ENCODE measurements at places on chromosomes 3 and 15.

DNA sequence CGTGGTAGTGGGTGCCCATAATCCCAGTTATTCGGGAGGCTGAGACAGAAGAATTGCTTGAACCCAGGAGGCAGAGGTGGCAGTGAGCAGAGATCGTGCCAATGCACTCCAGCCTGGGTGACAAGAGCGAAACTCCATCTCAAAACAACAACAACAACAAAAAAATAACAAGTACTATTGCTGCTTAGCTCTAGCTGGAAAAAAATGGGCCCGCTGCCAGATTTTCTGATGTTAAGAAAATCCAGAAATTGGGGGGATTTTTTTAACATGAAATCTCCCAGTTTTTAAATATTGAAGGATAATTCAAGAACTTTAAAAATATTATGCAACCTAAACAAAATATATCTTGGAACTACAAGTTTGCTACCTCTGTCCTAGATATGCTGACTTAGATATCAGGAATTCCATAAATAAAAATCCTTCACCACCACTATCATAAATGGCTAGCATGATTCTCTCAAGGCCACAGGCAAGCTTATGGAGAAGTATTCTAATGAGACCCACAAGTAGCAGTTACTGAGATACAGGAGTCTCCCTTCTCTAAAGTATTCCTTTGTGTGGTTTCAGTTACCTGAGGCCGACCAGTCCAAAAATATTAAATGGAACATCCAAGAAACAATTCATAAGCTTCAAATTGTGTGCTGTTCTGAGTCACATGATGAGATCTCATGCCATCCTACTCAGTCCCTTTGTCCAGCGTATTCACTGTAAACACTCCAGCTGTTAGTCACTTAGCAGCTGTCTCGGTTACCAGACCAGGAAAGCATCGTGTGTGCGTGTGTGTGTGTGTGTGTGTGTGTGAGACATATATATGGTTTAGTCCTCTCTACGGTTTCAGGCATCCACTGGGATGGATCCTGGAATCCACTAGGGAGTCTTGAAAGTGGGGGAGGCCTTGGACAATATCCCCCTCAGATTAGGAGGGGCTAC lies 277.2 kb downstream of the TBL1XR1 start:
- no peak for DNase-seq

DNA sequence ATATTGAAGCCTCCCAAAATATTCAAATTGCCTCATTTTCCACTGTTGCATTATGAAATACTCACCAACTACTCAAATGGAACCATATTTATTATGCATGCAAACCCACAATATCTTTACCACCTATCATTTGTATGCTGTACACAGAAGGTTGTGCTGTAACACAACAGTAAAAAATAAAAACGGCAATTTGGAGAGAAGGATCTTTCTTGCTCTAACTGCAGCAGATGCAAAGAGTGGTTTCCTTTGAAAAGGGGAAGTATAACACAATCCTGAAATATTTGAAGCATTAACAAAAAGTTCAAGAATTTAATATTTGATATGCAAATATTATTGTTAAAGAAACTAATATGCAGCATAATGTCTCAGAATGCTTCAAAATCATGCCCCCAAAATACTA lies 244.5 kb upstream of the SUCLG2 start:
- no peak for DNase-seq

- DNase-seq: no peak
Observed at GRCh38 chr15:94523873-94524272, 292.5 kb downstream of the MCTP2 start.

GRCh38 chr15:66047321-66048024 lies 178.2 kb downstream of the RAB11A start:
- DNase-seq: no peak

DNA sequence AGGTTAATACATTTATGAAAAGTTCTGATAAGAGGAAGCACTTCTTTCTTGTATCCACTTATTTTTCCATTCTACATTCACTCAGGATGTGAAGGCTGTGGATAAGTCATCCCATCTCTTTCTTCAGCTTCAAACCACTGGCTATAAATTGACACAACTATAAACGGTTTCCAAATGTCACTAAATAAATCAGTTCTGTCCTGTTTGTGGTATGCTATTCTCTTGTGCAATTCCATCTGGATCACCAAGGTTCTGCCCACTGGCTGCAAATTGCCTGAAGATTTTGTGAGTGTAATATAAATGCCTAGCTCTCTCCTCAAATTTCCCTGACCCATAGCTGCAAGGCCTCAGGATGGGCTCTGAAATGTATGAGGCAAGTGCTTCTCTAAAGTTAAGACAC lies 7.1 kb upstream of the LMOD3 start:
- DNase-seq: no peak

DNA sequence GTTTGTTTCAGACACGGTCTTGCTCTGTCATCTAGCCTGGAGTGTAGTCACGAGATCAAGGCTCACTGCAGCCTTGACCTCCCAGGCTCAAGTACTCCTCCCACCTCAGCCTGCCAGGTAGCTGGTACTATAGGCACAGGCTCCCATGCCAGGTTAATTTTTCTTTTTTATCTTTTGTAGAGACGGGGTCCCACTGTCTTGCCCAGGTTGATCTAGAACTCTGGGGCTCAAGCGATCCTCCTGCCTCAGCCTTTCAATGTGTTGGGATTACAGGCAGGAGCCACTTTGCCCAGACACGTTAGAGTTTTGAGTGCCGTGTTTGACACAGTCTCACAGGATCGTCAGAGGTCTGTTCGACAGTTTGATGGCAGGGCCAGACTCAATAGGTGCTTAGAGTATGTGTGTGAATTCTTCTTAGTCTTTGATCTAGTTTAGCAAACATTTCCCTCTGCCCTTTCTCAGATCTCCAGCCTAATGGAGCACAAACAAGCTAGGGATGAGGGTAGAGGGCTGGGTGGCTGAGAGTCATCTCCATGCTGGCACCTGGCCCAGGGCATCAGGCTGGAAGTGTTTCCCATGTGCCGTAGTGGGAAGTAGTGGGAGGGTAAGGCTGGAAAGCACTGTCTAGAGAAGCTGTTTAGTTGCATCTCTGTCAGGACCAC lies 66.1 kb upstream of the DLG1 start:
- DNase-seq: no peak

All from glomerular endothelial cell (primary cell).